ENCODE measurements at places on chromosomes 4 and X.

- DNase-seq, result no peak
These were observed 143.9 kb upstream of the DIPK2B start for GRCh38 chrX:45344594-45344993.

DNA sequence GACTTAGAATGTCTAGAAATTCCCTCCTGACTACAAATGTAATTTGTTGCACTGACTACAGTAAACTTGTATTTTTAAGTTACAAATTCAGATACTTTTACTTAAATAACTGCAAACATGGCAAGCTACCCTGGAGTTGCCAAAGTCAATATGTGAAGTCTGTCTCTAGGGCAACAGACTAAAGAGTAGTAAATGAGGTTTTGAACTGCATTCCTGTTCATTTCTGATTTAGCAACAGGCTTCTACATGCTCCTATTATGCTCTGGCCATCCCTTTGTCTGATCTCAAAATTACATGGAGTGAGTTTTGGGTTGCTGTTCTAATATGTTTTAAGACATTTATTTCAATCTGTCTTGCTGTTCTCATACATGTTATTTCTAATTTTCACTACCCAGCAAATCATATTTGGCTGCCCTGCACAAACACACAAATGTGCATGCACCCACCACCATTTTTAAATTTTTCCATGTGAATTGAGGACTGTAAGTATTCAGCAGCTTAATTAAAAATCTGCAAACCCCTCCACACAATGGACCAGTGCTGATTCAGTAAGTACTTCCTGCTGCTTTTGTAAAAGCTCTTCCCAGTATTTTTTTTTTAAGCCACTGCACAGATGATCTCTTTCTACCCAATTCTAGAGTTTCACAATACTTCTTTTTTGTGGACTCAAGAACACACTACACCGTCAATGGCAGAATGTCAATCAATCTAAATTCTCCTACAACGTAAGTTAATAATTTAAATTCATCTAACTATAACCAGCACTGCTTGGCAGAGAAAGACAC is 26.7 kb downstream of the SH3RF1 start:
- no peak for DNase-seq

GRCh38 chrX:22575161-22575845 is 302.6 kb downstream of the CBLL2 start:
- no peak for DNase-seq

GRCh38 chrX:118062817-118063615 is 53.6 kb downstream of the KLHL13 start:
- DNase-seq, result no peak

DNA sequence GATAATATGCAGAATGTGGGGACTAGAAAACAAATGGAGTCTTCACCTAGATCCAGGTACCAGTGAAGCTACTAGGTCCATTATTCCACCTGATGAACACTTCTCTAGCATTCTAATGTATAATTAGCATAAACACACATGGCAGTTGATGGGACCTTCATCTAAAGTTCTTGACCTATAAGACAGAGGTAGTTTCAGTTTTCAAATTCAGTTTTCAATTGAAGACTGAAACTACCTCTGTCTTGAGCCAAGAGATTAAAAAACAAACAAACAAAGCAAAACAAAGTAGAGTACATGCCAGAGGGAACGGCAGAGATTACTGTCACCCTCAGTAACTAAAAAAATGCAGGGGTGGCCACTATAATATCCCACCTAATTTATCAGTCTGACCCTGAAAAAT is 199.9 kb upstream of the NEIL3 start:
- DNase-seq, result no peak

All from pulmonary artery endothelial cell (primary cell).